CD8-positive, alpha-beta memory T cell (primary cell): ENCODE measurements at places on chromosomes 3 and 15. TPM values are rescaled to one million over a fixed set of nuclear protein-coding genes. Genes with fewer than 3 reads are reported as not detected.
A peak's percentile ranks its signal among the peaks of the same experiment; 100 is the strongest.

GRCh38 chr15:70195587-70196305 lies 98.0 kb upstream of the TLE3 start:
- no peak for DNase-seq

- DNase-seq: peak; percentile 46
Observed at GRCh38 chr15:90300988-90301706, 35.7 kb downstream of the NGRN start.

GRCh38 chr3:14317057-14317553 lies 85.3 kb upstream of the SLC6A6 start:
- no peak for DNase-seq

DNA sequence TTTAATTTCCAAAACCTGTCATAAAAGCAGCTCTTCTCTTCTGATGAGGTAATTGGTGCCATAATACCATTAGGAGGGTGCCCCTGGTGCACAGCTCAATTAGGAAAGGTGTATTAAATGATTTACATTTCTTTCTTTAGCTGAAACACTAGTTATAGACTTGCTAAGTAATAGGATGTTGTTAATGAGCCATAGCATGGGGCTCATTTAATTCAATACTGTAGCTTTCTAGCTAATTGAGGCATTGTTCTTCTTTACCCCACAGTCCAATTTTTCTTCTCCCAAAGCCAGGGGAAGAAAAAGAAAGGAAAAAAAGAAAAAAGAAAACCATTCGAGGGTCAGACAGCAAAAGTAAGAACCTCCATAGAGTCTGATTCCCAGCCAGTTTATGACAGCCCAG lies 164.0 kb upstream of the HES1 start:
- no peak for DNase-seq

- DNase-seq: no peak
Observed at GRCh38 chr15:31062310-31062847, 39.1 kb downstream of the TRPM1 start.

DNA sequence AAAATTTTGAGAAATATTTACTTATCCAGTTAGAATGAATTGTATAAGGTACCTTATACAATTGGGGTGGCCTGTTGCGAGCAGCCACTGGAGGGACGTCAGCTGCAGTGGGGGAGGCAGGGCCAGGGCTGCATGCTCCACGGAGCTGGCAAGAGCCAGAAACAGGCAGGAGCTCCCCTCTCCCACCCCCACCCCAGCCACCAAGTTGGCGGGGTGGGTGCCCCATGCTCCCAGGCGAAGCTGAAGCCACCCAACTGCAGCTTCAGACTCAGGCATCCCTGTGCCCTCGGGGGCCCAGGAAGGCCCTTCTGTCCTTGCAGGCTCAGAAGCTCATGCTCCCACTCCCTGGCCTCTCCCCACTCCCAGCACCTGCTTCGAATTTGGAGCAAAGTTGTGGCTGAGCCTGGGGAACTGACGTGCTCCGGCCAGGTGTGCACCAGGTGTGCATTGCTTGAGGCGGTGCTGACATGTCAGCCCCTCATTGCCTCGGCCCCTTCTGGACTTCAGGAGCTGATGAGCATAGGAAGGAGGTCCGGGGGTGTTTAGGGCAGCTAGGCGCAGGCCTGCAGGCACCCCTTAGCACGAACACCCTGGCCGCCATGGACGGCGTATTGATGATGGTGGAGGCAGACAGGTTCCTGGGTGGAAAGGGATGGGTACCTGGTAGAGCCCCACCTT lies 743.8 kb upstream of the GBE1 start:
- no peak for DNase-seq

GRCh38 chr3:5258526-5258925 lies 71.0 kb downstream of the EDEM1 start:
- no peak for DNase-seq

GRCh38 chr3:183966361-183966791 lies 51.3 kb downstream of the ABCC5 start:
- DNase-seq: no peak

DNA sequence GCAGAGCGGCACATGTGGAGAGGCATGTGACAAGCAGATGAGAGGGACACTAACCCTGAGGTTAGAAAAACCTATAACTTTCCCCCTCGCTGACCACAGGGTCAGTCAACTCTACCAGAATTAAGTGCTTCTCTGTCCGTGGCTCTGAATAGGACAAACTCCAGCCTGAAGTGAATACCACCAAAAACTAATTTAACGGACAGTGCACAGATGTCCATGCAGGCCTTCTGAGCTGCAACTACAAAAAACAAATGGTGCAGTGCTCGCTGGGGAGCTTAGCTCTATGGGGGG lies 59.3 kb downstream of the ADCY5 start:
- no peak for DNase-seq

DNA sequence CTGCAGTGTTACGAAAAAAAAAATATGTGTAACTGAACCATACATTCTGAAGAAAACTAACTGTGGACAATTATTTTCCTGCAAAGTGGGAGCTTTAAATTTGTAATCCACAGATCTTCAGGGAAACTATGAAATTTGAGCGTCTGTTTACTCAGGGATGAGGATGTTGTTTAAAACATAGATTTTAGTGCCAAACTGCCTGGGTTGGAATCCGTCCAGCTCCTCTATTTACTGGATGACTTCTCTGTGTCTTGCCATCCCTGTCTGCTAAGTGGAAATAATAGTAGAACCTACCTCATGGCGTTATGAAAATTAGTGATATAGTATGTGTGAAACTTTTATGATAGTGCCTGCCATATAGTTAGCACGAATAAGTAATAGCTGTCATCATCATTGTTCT lies 666.5 kb downstream of the SQOR start:
- no peak for DNase-seq

- DNase-seq: no peak
Observed at GRCh38 chr3:64685800-64686445, 1.9 kb downstream of the ADAMTS9 start.

DNA sequence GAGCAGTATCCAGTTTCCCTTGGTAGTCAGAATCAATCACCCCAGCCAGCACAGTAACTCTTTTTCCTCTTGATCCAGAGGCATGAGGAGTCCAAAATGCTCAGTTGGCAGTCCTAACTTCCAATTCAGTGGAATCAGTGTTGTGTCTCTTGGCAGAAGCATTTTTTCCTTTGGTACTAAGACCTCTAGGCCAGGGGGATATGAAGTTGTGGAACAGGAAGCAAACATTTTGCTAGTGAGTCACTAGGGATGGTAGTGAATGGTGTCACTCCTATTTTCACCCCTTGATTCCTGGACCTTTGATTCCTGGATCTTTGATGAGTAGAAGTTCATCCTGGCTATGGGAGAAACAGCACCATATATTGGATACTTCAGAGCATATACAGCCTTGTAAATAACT lies 70.5 kb upstream of the ALDH1A3 start:
- DNase-seq: no peak

- DNase-seq: no peak
Observed at GRCh38 chr3:33658991-33659848, 58.8 kb downstream of the CLASP2 start.

DNA sequence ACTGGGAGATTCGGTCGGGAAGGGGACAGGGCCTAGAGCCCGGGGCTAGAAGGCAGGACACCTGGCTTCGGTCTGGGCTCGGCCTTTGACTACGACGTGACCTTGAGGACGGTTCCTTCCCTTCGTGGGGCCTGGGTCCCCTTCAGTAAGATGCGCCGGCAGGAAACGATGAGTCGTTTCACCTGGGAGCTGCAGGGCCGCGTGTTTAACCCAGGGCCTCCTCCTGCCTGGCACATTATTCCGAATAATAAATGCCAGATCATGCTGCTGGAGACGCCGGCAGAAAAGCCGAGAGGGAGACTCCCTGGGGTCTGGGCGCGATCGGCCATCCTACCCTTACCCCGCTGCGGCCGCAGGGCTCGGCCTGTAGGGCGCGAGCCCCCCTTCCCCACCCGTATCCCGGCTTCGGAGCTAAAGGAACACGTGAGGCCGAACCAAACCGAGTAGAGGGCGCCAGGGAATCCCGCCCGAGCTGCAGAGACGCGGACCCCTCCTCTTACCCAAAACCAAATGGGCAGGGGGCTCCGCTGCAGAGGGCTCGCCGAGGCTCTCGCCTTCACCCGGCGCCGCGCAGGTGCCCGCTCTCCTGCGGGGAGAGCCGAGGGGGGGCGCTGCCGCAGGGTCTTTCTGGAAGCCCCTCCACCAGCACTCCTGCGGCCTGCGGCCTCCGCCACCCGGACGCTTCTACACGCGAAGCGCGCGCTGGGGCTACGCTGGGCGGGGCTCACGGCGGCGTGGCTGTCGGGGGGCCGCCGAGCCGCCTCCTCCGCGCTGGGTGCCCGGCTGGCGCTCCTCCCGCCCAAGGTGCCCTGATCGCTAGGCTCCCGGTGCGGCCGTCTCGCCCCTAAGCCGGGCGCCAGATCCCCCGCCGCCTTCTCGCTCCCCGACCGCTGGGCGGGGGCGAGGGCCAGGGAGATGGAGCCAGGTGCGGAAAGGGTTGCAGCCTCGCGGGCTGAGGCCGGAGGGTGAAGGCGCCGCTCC lies at the start of gene BDH1:
Gene BDH1, minus strand, starts transcription at position 688 of the 981 bp plus-strand sequence. CDS start 9,525 bp downstream, outside the sequence.
- peak; percentile 60 for DNase-seq

DNA sequence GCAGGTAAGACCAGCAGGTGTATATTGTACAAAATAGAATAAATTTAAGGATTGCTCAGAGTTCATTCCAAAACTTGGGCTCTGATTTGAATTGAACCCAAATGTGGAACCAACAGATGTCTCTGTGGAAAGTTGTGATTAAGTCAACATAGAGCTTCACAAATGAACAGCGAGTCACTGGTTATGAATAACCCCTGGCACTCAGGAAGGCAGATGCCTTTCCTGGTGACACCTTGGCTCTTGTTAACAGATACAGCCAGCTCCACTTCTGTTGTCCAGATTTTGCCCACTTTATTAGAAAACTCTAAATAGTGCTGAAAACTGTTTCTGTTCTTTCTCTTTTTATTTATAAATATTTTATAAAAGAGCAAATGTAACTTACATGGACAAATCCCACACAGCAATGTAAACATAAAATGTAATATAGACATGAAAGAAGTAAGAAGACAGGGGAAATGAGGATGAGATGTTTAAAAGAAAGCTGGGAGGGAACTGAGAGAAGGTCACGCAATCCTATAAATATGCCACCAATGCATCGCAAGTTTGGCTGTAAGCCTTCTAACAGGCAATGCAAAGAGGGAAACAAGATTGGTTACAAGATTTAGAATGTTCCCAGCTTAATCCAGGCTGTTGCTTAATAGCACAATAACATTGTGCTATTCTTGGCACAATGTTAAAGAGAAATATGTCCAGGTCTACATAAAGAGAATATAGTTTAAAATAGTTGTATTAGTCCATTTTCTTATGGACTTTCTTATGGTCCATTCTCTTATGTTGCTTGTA lies 495.5 kb downstream of the TAFA4 start:
- DNase-seq: no peak

DNA sequence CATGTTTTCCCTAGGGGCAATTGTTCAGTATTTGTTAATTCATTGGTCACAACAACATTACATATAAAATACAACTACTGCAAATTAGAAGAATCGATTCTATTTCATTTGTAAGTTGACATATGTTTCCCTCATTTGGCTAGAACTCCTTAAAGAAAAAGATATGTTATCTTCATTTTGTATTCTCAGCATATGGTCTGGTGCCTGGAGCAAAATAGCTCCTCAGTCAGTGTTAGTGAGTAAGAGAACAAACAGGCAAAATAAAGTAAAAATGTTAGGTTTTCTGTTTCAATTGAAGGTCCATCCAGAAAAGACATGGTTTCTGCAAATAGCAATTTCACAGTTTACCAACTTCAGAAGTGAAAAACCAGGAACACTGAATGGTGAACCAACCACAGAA lies 1343.1 kb downstream of the ROBO1 start:
- no peak for DNase-seq

DNA sequence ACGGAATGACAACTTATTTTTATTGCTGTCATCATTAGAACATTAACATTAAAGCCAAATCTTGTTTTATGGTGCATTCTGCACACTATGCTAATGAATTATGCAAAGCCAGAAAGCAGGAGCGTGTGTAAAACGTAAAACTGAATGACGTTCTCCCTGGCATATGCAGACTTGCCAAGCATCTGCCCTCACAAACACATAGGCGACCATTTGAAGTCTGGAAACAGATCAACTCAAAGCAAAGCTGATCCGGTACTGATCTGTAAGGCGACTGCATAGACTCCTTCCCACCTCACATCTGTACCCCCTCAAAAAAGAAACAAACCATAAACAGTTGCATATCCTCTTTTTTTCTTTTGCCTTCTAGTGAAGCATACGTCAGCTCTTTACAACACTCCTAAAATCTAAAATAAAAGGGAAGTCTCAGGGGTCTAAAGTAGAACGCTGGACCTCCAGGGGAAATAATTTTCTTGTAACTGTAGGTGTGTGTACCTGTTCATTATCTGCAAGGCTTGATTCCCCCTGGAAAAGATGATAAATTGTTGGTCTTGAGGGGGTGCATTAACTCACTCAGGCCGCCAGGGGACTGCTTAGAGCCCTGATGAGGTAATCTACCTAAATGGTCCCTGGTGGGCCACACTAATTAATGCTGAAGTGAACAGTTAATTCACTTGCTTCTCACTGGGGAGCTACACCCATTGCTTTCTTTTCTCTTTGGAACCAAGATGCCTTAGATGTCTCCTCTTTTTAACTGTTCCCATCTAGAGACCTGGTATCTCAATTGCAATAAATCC lies 231.4 kb downstream of the CDIN1 start:
- no peak for DNase-seq

DNA sequence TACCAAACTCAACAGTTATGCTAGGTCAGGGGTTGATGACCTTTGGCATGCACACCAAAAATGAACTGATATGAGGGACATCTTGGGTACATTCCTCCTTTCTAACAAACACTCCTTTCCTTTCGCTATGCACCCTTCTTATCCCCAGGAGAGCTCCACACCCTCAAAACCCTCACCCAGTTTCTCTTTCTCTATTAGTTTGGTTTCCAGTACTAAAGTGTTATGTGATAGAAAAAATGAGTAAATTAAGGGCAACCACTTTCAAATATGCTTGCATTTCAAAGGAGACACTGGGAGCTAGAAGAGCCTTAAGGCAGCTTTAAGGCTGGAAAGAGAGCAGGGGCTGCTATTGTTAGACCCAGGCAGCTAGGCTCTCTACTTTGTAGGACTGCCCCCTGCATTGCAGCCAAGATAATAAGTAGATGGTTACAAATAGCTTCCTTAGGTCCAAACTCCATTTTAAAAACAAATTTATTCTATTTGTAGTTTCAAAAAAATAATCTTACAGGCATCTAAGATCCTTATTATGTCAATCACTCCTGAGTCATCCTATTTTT lies 244.3 kb downstream of the ZIC1 start:
- no peak for DNase-seq

DNA sequence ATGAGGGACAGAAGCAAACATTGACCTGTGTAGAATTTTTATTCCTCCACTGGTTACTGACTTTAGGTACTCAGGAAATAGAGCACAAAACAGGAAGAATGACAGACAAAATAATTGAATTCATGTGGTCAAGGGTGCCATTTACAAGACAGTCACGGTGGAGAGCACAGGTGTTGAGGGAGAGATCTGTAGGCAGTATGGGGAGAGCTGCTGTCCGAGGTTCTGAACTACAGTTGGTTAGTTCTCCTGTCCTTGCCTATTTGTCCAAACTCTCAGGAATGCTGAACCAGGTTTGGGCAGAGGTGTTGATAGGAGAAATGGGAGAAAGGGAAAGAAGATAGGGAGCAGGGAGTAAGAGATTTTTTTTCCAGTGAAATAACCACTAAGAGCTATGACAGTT lies 178.5 kb upstream of the ZBTB20 start:
- no peak for DNase-seq

- DNase-seq: no peak
Observed at GRCh38 chr15:100844778-100845177, 34.9 kb upstream of the ALDH1A3 start.

The ALPK3 gene
- total RNA-seq: 0.07 TPM

The UNC13C gene
- total RNA-seq: not detected

The HTR3E gene
- total RNA-seq: not detected

The ADCY5 gene
- not detected for total RNA-seq

The MAGEF1 gene
- 25.0 TPM for total RNA-seq

The LIPC gene
- 0.28 TPM for total RNA-seq

The ATRIP gene
- total RNA-seq: 22.1 TPM
